Smooth muscle cell of bladder (primary cell): ENCODE measurements at places on chromosomes 5 and 9. TPM values are rescaled to one million over a fixed set of nuclear protein-coding genes. Genes with fewer than 3 reads are reported as not detected.

PHYHD1 gene
- 6.4 and 7.6 TPM in 2 replicates for total RNA-seq

FAM78A gene
- total RNA-seq: 0.43 and 0.55 TPM in 2 replicates

PLGRKT gene
- total RNA-seq: 9.7 and 12.4 TPM in 2 replicates

TLN1 gene
- 181 and 228 TPM in 2 replicates for total RNA-seq

PRRX2 gene
- total RNA-seq: 18.5 and 23.2 TPM in 2 replicates

C5orf24 gene
- 28.4 and 32.3 TPM in 2 replicates for total RNA-seq

OR2V1 gene
- not detected in 2 replicates for total RNA-seq

CARD9 gene
- total RNA-seq: 2.2 and 3.0 TPM in 2 replicates

ASS1 gene
- total RNA-seq: 329 and 331 TPM in 2 replicates

CPLANE1 gene
- 14.4 and 17.0 TPM in 2 replicates for total RNA-seq

LTC4S gene
- total RNA-seq: 0.65 TPM in 1 of 2 replicates, not detected in the other

PLPP7 gene
- 6.8 and 14.0 TPM in 2 replicates for total RNA-seq

OTULIN gene
- total RNA-seq: 11.2 and 15.2 TPM in 2 replicates

TPPP gene
- 0.09 and 0.14 TPM in 2 replicates for total RNA-seq

SPATA31D4 gene
- not detected in 2 replicates for total RNA-seq

SOX30 gene
- total RNA-seq: not detected in 2 replicates

PTGDS gene
- total RNA-seq: 2.3 and 14.1 TPM in 2 replicates

PCA3 gene
- total RNA-seq: not detected in 2 replicates

EPB41L4B gene
- under 0.01 and 0.09 TPM in 2 replicates for total RNA-seq

AQP7 gene
- total RNA-seq: 0.09 and 0.14 TPM in 2 replicates

CER1 gene
- total RNA-seq: not detected in 2 replicates

TPRN gene
- total RNA-seq: 4.1 and 4.8 TPM in 2 replicates

ANKRD34B gene
- total RNA-seq: under 0.01 TPM in 1 of 2 replicates, not detected in the other

FAM221B gene
- total RNA-seq: not detected in 2 replicates

CAST gene
- 127 and 136 TPM in 2 replicates for total RNA-seq

LAMC3 gene
- total RNA-seq: 0.09 and 0.28 TPM in 2 replicates

GRIA1 gene
- under 0.01 and 0.18 TPM in 2 replicates for total RNA-seq

HEMGN gene
- not detected in 2 replicates for total RNA-seq

INSL6 gene
- not detected in 2 replicates for total RNA-seq

SLC1A3 gene
- total RNA-seq: 1.1 and 3.5 TPM in 2 replicates

LSM11 gene
- 1.7 and 4.5 TPM in 2 replicates for total RNA-seq

PTAR1 gene
- 63.8 and 69.8 TPM in 2 replicates for total RNA-seq
